Transverse colon (tissue), 4 donors: ENCODE measurements at places on chromosomes 7 and 10. TPM values are rescaled to one million over a fixed set of nuclear protein-coding genes. Genes with fewer than 3 reads are reported as not detected.

The IL2RA gene
- not detected for total RNA-seq

The ATP6V0E2 gene
- total RNA-seq, result 56.7 TPM

The PFKFB3 gene
- 16.9 TPM for total RNA-seq

The MINDY4 gene
- 7.9 TPM for total RNA-seq

The BET1 gene
- total RNA-seq, result 15.7 TPM

The ITGB1 gene
- total RNA-seq, result 362 TPM

The XPNPEP1 gene
- total RNA-seq, result 298 TPM

The SLC26A5 gene
- total RNA-seq, result 6.0 TPM

The ABCC2 gene
- 2.7 TPM for total RNA-seq

The FOXP2 gene
- total RNA-seq, result 23.0 TPM

The ARL4A gene
- 135 TPM for total RNA-seq

The TAS2R40 gene
- total RNA-seq, result not detected

The NKX2-3 gene
- 11.1 TPM for total RNA-seq

The FAM221A gene
- total RNA-seq, result 18.4 TPM

The VENTX gene
- total RNA-seq, result 0.48 TPM

The ZCCHC24 gene
- total RNA-seq, result 19.7 TPM

The CALHM2 gene
- total RNA-seq, result 3.2 TPM

The HMX3 gene
- 1.2 TPM for total RNA-seq

The GRM3 gene
- total RNA-seq, result not detected

The CBLL1 gene
- total RNA-seq, result 38.2 TPM

The GPR22 gene
- total RNA-seq, result 0.14 TPM

The SPACDR gene
- total RNA-seq, result not detected

The SUV39H2 gene
- 3.4 TPM for total RNA-seq

The CYP3A5 gene
- total RNA-seq, result 392 TPM

The HTR7 gene
- 1.3 TPM for total RNA-seq

The TBATA gene
- total RNA-seq, result not detected

The C10orf95 gene
- 34.4 TPM for total RNA-seq

The PTPRN2 gene
- 25.4 TPM for total RNA-seq

The ZNF239 gene
- total RNA-seq, result 1.4 TPM

The NPFFR1 gene
- total RNA-seq, result 0.16 TPM

The FAM13C gene
- total RNA-seq, result 6.2 TPM

The PLEKHS1 gene
- 1.4 TPM for total RNA-seq

The TMEM248 gene
- 95.9 TPM for total RNA-seq

The MSMB gene
- total RNA-seq, result not detected

The KLF6 gene
- 298 TPM for total RNA-seq

The NRF1 gene
- 16.0 TPM for total RNA-seq

The GPC2 gene
- 17.2 TPM for total RNA-seq

The DDC gene
- total RNA-seq, result 16.1 TPM

The RELN gene
- 2.7 TPM for total RNA-seq

The TUBB8 gene
- total RNA-seq, result 0.82 TPM

The ANLN gene
- 5.3 TPM for total RNA-seq

The NXPH1 gene
- total RNA-seq, result not detected

The NEURL1 gene
- total RNA-seq, result 177 TPM

The ELN gene
- total RNA-seq, result 8.4 TPM

The STOX1 gene
- total RNA-seq, result 0.40 TPM

The RAPGEF5 gene
- total RNA-seq, result 82.3 TPM

The MARVELD1 gene
- 5.6 TPM for total RNA-seq

The NEBL gene
- total RNA-seq, result 12.3 TPM

The SSBP1 gene
- total RNA-seq, result 12.9 TPM

The NUTM2D gene
- 5.2 TPM for total RNA-seq

The MALRD1 gene
- 0.82 TPM for total RNA-seq

The SPDYE9 gene
- not detected for total RNA-seq

The OR2A5 gene
- total RNA-seq, result not detected

The C1GALT1 gene
- 37.6 TPM for total RNA-seq

The APBB1IP gene
- total RNA-seq, result 2.5 TPM

The SUGCT gene
- 16.9 TPM for total RNA-seq
